ENCODE measurements at places on chromosomes 12 and 14.

DNA sequence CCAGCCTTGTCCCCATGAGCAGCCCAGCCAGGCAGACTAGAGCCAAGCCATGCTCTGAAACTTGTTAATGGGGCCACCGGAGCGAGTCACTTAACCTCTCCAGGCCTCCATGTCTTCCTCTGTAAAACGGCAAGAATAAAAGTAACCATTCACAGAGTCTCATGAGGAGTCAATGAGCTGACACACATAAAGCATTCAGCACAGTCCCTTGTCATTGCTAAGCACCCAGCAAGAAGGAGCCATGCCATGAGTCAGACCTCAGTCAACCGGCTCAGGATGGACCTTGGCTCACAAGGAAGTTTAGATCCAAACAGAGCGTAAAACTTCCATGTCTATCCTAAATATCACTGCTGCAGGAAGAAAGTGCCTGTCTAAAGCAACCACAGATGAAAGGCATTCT is 10.6 kb downstream of the FICD start:
- no peak for DNase-seq

GRCh38 chr12:47385653-47386052 is 305.9 kb upstream of the AMIGO2 start:
- DNase-seq = no peak

GRCh38 chr14:20494935-20495766 is 10.2 kb upstream of the RNASE10 start:
- DNase-seq = no peak

DNA sequence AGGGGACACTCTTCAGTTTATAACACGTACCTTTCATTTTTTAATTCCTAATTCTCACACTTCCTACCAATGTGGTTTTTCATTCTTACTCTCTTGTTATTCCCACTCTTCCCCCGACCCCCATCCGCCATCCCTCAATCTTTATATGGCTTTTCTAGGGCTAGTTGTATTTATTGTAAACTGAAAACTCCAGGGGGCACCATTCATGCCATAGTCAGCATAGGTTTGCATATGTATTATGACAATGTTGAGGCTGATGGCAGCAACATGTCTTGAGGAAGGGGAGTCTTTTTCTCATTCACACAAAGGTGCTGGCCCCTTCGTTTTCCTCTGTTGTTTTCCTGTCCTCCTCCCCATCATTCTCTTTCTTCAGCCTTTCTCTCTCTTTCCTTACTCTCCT is 27.7 kb upstream of the LTA4H start:
- DNase-seq = no peak

GRCh38 chr12:122171399-122171798 is 2.6 kb downstream of the IL31 start:
- no peak for DNase-seq

GRCh38 chr12:69389831-69390230 is 30.3 kb downstream of the YEATS4 start:
- no peak for DNase-seq

- no peak for DNase-seq
These were observed 54.7 kb upstream of the PLEKHG3 start for GRCh38 chr14:64649383-64649998.

- DNase-seq = no peak
These were observed 57.9 kb downstream of the PDE3A start for GRCh38 chr12:20426191-20426590.

- DNase-seq = no peak
These were observed 34.2 kb downstream of the PRB2 start for GRCh38 chr12:11361151-11361550.

- no peak for DNase-seq
These were observed 831 bp upstream of the NKX2-1 start for GRCh38 chr14:36520601-36521525.

DNA sequence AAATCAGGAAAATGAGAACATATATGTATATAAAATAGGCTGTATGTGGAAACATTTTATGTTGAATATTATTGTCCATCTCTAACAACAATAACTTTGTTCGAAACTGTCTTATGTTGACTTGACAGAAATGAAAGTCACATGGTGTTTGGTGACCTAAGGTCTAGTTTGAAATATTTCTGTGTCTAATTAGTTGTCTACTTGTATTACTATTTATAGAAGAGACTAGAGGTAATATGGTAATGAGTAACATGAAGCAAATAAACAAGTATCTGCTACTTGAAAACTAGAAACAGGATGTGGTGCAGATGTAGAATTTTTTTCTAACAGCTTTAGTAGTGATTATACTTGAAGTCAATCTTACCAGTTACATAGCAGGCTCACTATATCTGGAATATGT is 3.9 kb downstream of the GPHN start:
- DNase-seq = no peak

DNA sequence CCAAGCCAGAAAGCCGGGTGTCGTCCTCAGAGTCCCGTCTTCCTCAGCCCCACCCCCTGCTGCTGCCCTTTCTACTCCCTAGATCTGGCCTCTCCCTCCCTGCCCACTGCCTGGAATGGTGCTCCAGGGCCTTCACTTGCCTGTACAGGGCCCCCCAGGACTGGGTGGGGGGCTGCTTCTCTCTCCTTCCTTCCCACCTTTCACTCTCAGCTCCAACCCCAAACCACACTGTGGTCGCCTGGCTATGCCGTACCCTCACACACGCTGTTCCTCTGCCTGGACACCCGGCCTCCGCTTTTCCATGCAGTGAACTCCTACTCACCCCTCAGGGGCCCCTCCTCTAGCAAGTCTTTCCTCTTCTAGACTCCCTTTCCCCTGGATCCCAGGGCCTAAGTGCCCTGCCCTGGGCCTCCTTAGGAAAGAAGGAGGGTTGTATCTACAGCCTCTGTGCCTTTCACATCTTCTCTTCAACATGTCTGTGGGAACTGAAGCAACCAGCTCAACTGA is 25.5 kb upstream of the DIO3 start:
- no peak for DNase-seq

DNA sequence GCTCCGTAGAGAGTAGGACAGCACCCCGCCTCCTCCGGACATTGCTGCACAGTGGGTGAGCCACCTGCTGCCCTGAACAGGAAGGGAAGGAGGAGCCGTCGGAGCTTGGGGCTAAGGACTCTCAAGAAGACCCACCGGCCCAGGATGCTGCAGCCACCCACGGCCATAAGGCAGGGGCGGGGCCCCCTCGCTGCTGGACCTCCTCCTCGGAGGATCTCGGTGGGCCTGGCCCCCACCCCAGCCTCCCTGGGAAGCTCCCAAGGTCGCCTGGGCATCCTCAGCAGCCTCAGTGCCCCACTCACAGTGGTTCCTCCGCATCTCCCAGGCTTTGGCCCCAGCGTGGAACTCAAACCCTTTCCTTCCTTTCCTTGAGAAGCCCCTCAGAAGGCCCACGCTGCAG is 68.6 kb upstream of the DIO3 start:
- DNase-seq = no peak

- DNase-seq = no peak
These were observed 95.4 kb upstream of the SFSWAP start for GRCh38 chr12:131615326-131616042.

DNA sequence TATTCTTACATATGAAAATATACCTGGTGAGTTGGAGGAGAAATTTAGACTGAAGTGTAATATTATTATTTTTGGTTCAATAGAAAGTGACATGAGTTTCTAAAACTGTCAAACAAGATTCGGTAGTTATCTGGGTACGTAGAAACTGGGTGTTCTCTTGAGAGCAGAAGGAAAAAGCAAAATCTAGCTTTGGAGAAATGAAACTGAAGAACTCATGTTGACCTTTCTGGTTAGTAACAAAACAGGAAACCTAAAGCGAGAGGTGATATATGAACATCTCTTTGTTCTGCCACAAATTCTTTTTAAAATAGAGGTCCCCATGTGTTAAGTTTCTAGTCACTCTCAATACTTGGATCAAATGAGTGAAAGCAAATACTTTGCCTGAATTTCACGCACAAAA is 401.7 kb downstream of the TRHDE start:
- no peak for DNase-seq

- DNase-seq = no peak
These were observed 361.9 kb downstream of the BCL11B start for GRCh38 chr14:98910061-98910460.

DNA sequence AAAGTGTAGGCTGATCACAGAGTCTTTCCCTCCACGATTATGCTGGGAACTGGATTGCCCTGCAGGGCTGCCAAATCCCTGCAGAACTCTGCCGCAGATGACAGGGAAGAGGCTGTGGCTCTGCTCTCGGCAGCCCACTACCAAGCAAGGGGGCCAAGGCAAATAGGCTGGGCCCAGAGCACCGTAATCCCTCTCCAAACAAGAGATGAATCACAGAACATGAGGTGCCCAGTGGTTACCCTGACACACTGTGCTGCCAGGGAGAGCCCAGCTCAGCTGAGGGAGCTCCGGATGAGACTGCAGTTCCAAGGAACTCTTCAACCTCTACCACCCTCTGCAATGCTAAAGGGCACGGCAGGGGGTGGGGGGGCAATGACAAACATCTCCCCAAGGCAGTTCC is 33.9 kb downstream of the STON2 start:
- DNase-seq = no peak

GRCh38 chr14:21091821-21092272 is 6.6 kb downstream of the ZNF219 start:
- no peak for DNase-seq

DNA sequence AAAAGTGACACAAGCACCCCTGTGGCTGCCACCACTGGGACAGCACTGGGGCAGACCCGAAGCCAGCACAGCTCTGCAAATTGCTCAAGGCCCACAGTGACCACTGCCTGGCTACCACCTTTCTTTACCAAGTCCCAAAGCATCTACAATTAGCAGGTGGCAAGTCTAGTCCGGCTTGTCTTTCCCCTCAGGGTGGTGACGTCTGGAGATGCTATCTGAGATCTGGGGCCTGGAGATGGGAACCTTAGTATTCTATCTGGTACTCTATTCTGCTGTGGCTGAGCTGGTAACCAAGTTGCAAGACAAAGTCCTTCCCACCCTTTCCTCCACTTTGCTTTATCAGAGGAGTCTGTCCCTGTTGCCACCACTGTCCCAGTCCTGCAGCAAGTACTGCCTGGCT is 1010.1 kb upstream of the FLRT2 start:
- DNase-seq = no peak

GRCh38 chr12:5521456-5522325 is 89.8 kb downstream of the NTF3 start:
- no peak for DNase-seq

GRCh38 chr12:12777092-12777491 is 8.4 kb upstream of the APOLD1 start:
- no peak for DNase-seq

GRCh38 chr12:110222027-110222426 is 59.0 kb upstream of the ATP2A2 start:
- DNase-seq = no peak

DNA sequence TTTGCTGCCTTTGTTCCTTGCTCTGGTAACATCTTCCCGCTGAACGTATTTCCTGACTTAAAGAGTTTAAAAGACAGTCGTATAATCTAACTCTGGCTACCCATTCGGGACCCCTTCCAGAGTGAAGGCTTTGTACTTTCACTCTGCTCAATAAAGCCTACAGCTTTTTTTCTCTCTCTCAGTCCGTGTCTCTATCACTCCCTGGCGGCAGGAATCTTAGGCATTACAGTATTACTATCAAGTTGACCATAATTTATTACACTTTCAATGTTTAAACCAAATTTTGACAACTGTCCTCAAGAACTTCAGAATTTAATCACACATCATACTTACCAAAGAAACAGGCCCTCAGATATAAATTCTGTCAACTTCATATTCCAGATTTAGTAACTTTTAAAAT is 967.9 kb downstream of the FSCB start:
- no peak for DNase-seq

All from activated CD4-positive, alpha-beta T cell treated with anti-CD3 and anti-CD28 coated beads for 24 hours (primary cell).